ENCODE measurements at places on chromosomes 1 and 21.

DNA sequence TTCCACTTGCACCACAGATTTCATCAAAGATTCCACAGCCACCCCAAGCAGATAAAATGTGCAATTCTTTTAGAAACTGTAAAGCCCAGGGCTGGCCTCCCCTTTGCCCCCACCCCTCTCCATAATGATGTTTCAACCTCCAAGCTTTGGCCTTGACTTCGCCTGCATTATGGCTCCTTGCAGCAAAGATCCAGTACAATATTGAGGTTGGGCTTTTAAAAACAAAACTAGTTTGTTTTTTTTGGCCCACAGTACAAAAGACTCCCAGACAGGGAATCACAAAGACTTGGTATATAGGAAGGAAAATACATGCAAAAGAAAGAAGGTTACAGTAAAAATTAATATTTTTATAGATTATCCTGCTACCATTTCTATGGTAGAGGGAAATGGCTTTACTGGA, 356.5 kb upstream of the PTBP2 start:
- DNase-seq = no peak

- DNase-seq = no peak
These were observed 176.7 kb downstream of the TRIM33 start for GRCh38 chr1:114334297-114334696.

DNA sequence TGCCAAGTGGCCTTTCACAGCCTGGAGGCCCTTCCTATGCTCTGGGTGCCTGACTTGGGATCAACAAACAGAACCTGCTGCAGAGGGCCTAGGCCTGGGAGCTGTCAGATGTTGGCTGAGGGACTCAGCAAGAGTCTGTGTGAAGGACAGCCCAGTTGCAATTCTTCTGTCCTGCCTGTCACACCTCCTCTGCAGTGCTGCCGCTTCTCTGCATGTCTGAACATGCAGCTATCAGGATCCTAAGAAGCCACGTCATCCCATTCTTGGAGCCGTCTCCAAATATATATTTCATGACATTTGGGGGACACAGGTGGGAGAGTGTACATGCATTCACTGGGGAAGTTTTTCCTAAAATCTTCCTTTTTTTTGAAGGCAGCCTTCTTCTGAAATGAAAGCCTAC, 8.6 kb downstream of the FCAMR start:
- peak; percentile 31 for DNase-seq

- no peak for DNase-seq
These were observed 17.3 kb downstream of the ZFYVE9 start for GRCh38 chr1:52159033-52159789.

DNA sequence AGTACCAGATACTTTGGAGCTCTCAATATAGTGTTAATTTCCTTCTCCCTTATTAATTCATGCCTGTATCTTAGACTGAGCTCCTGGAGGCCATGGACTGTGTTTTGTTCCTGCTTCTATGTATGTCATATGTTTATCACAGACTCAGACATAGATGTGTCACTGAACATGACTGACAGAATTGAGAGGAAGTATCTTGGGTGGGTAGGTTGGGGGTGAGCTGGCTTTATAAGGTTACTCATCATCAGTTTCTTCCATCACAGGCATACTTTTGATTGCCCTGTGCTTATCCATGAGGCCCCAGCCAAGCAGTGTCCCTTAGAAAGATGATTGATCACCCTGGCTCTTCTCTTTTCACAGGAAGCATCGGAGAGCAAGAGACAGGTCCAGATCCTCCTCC, 5.6 kb upstream of the SH3D21 start:
- peak; percentile 62 for DNase-seq

- DNase-seq = no peak
These were observed 34.2 kb downstream of the CHD5 start for GRCh38 chr1:6145864-6146410.

DNA sequence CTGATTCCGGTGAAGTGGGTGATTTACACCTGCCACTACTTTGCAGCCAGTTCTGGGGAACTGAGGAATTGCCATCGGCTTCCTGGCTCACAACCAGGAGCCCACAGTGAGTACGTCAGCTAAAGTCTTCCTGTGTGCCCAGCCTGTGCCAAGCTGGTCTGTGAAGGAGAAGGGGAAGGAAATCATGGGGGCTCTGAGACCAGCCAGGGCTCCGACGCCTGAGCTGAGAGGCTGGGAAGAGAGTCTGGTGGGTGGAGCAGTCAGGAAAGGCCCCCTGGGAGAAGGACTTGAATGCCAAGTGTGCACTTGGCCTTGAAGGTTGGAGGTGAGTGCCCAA, 1.2 kb downstream of the LURAP1 start:
- no peak for DNase-seq

DNA sequence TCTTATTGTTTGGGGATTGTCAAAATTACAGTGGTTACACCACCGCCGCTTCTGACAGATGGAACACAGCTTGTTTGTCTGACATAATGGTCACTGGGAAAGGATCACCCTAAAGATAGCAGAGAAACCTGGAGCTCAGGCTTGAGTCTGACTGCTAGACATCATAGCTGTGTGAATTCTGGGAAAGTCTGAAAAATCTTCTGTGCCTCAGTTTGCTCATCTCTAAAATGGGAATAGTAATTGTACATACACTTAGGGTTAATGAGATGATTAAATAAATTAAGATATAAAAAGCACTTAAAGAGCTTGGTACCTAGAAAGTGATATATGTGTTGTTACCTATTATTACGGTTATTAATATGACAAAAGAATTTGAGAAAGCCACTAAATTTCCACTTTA, 39.7 kb upstream of the NRIP1 start:
- DNase-seq = no peak

DNA sequence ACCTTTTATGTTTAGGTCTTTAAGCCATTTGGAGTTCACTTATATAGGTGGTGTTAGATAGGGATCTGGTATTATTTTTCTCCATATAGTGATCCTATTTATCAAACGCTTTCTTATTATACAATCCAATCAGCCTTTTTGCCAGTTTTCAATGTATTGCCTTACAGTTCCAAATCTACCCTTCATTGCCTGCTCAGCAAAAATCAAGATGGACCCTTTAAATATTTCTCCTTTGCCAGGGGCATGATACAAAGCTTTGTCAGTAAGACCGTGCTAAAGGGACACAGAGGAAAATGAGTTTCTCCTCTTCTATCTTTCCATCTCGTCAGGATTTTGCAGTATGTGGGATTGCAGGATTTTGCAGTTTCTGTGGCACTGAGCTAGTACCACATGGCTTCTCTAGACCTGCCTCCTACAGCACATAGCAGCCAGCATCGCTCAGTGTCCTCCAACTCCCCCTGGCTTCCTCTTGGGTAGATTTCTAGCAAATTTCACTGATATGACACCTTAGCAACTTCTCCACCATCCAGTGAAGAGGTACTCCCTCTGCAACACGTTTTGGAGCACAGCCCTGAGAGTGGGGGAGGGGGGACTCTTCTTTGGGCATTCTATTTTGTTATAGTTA, 22.5 kb upstream of the CAP1 start:
- DNase-seq = no peak

- DNase-seq = no peak
These were observed 226.5 kb downstream of the HMCN1 start for GRCh38 chr1:185960422-185961321.

DNA sequence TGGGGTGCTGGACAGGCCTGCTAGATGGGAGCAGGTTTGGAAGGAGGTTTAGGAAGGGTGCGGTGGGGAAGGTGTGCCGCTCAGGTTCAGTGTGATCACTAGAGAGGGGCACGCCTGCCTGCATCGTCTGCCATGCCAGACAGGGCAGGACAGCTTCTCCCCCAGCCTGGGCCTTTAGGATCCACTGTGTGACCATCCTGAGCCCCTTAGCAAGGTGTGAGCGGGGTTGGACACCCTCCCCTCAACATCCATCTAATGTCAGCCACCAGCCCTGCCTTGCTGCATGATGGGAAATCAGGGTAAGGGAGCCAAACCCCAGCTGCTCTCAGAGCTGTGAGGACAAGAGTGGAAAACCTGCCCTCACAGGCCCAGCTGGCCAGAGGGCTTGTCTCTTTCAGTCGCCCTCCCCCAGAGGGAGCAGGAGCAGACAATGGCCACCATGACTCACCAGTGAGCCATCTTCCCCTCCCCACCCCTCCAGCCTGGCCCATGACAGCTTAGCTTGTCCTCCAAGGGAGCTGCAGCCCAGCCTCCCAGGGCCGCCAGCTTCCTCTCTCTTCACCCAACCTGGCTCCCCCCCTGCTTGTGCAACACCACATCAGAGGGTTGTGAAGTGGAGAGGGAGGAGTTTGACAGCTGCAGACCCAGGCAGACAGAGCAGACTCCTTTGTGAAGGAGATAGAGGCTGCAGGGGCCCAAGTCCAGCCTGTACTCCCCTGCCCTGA, 37.0 kb downstream of the NUAK2 start:
- DNase-seq = peak; percentile 98

DNA sequence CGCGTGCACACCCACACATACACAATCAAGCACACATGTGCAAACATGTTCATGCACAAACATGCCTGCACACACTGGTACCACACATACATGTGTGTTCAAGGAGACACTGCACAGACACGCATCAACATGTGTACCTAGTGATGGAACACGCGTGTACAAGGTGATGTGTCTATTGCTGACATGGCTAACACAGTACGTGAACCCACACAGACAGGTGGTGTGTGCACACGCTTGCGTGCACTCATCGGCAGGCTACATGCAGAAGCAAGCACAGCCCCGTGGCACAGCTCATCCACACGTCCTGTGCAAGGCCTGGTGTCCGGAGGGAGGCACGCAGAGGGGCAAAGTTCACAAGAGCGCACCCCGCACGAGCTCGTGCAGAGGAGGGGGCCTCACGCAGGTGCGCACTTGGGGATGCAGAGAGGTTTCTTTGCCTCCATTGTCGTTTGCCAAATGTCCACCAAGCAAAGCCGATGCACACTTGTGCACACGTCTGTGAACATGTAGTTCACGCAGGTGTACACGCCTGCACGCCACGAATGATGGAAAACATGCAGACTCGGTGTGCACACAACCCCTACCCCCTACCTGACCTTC, 969 bp downstream of the ACAP3 start:
- no peak for DNase-seq

- DNase-seq = no peak
These were observed 100.1 kb upstream of the SLC2A1 start for GRCh38 chr1:43058545-43059360.

DNA sequence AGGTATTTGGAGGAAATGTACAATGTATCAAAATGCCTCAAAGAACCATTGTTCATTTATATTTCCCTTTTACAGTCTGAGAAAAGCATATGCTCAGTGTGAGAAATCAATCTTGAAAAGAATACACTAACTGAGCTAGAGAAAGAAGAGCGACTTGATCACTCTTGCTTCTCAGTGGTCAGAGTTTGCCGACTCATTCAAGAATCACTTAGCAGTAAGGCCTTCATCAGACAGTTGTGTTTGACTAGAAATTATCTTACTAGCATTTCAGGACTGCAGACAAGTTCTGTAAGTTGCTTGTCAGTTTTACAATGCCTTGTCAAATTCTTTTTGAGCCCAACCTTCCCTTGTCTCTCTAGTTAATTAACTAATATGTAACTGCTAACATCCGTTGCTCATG, 12.9 kb downstream of the RGS18 start:
- DNase-seq = no peak

DNA sequence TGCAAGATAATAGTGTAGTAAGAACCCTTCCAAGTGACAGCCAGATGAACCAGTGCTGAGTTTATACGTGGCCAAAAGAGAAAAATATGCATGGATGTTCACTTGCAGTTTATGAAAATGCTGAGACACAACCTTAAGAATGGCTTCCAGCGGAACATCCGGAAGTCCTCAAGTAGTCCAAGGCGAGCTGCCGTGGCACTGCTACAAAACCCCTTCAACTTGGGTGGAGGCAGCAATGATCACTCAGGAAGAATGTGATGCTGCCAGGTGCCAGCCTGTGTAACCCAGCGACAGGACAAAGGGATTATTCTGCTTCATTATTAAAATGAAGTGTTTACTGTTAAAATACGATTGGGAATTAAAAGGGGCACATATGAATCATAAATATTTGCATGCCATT, 179.6 kb downstream of the RUNX1 start:
- no peak for DNase-seq

- DNase-seq = peak; percentile 84
These were observed 471.4 kb downstream of the PTBP2 start for GRCh38 chr1:97192872-97193572.

- peak; percentile 45 for DNase-seq
These were observed 23.2 kb upstream of the QSOX1 start for GRCh38 chr1:180131510-180131909.

DNA sequence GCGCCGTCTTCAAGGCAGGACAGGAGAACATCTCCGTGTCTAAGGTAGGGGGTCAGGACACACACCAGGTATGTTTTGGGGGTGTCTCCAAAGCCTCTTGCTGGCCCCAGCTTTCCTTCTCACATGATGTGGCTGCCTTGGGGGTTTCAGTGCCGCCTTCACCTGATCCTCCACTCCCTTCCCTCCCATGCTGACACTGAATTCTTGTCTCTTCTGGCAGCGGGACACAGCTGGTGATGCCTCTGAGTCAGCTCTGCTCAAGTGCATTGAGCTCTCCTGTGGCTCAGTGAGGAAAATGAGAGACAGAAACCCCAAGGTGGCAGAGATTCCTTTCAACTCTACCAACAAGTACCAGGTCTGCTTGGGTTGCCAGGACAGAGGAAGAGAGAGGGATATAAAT, 13.5 kb downstream of the ATP1A2 start:
- no peak for DNase-seq
